Right lung (tissue), 10 donors: ENCODE measurements at places on chromosomes 12 and 14.
A peak's percentile ranks its signal among the peaks of the same experiment; 100 is the strongest.

DNA sequence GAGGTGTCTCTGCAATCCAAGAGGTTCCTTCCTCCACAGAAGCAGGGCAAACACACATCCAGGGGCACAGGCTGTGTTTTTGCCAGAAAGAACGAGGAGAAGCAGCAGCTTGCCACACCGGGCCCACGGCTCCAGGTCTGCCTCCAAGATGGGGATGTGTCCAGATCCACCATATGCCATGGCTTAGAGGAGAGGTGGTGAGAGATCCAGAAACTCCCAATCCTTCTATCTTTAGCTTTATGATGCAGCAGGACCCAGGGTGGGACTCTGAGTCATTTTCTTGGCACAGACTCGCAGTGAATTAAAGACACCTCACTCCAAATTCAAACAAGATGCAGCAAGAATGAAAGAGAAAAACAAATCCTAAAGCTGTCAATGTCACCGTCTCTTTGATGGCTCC, 481.4 kb upstream of the TMEM132C start:
- no peak for DNase-seq

DNA sequence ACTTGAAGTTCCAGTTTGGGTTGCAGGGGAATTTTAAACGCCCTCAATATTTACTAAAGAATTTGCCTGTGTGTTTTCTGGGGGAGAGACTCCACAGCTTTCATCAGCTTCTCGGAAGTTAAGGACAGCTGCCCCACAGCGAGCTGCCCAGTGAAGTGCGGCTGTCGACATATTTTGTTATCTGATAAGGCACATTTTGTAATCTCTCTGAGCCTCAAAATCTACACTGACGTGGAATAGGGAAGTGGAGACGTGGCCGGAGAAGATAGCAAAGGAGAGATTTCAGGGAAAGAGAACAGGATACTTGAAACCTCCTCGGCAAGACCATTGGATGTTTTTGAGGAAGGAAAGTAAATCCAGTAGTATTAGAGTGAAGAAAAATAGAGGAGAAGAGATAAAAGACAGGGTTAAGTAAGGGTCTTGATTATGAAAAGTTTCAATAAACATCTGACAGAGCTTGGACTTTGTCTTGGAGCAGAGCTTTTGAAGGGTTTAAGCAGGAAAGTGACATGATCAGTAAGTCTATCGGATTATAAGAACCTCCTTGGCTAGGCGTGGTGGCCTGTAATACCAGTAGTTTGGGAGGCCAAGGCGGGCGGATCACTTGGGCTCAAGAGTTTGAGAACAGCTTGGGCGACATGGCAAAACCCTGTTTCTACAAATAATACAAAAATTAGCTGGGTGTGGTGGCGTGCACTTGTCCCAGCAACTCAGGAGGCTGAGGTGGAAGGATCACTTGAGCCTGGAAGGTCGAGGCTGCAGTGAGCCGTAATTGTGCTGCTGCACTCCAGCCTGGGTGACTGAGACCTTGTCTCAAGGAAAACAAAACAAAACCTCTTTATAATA, 1.1 kb downstream of the POLR3B start:
- no peak for DNase-seq

GRCh38 chr12:101772012-101772775, 32.9 kb upstream of the SYCP3 start:
- DNase-seq, result no peak

GRCh38 chr14:98192946-98193345, 1079.1 kb downstream of the BCL11B start:
- DNase-seq, result no peak

- peak; percentile 58 for DNase-seq
These were observed 4.9 kb downstream of the VAMP1 start for GRCh38 chr12:6465467-6466183.

GRCh38 chr12:114397978-114398881, 7.7 kb downstream of the TBX5 start:
- DNase-seq, result no peak

DNA sequence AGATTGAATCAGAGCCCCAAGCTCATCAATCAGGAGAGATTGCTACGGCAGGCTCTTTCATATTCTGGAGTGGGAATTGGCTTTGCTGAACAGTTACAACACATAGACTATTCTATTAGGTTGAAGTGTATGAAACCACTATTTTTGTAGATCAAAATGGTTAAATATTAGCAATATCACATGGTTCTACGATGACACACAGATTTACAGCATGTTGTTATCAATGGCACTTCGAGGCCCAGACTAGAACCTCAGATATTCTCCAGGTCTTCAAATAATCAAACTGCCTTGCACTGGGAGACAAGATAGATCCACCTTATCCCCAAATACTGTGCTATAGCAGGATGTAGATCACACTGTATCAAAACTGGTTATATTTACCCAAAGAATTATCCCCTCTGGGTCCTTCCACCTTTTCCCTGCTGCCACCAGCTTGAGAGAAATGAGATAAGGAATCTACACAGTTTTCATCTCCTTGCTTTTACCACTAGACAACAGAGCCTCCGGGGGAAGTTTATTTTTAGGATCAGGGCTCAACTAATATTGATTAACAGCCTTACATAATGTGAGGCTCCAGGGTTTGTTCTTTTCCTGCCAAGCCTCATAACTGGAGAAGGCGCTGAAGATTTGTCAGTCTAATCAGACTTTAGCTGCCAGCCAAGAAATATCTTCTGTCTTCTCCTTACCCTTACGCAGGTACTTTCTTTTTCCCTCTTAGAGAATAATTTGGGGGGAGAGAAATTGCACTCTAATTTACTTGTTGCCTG, 507.1 kb downstream of the DIO2 start:
- DNase-seq, result no peak

DNA sequence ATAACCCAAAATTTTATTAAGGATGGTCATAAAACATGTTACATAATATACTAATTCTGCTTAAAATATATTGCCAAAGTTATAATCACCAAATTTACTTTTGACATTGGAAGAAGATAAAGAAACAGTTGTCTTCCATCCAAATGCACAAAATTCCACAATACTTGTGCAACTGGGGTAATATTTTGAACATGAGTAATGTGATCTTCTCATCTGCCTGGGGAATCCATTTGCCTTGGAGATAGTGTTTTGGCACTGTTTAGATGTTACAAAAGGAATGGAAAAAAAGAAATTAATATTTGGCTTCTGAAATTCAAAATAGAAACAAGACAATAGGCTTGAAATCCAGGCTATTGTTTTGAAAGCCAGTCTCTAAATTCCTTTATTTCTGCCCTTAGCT, 9.1 kb downstream of the GPR19 start:
- DNase-seq, result no peak

DNA sequence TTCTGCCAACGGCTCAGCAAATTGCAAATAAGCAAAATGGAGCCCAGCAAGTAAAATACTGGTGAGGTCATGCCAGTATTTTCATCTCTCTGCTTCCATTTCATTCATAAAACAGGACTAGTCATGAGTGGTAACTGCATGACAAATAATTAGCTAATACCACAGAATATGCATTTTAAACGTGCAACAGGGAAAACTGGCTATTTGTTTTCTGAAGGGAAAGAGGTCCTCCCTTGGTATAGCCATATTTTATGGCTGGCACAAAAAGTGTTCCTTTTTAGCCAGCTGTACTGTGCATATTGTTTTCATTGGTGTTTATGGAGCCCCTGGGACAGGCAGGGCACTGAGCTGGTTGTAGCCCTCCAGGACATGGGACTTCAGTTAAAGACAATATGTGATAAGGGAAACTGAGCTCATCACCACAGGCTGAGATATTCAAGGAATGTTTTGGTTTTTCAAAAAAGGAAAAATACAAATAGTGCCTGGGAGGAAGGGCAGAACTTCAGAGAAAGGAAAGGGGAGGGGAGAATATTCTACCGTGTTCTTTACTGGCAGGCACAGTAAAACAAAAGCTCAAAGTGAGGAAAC, 26.1 kb upstream of the FOXN3 start:
- no peak for DNase-seq

- no peak for DNase-seq
These were observed 33.3 kb upstream of the UBC start for GRCh38 chr12:124947561-124948398.

GRCh38 chr12:105721051-105721825, 390.7 kb downstream of the C12orf75 start:
- no peak for DNase-seq
